ENCODE measurements at places on chromosomes 2 and 18.
A peak's percentile ranks its signal among the peaks of the same experiment; 100 is the strongest.

DNA sequence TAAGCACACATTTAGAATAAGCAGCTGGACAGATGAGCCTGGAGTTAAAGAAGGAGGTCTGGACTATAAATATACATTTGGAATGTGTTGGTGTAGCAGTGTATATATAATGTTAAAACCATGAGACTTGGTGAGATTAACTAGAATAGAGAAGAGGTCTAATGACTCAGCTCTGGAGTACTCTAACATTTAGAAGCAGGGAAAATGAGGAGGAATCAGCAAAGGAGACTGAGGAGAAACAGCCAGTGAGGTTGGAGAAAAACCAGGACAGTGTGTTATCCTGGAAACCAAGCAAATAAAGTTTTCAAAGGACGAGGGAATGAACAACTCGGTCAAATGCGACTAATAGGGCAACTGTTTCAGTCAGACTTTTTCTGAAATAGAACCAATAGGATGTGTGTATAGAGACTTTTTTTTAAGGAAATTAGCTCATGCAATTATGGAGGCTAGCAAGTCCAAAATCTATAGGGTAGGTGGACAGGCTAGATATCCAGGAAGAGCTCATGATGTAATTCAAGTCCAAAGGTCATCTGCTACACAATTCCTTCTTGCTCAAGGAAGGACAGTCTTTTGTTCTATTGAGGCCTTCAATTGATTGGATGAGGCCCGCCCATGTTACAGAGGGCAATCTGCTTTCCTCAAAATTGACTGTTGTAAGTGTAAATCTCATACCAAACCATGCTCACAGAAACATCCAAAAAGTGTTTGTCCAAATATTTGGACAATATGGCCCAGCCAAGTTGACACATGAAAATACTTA lies 10.8 kb upstream of the SESTD1 start:
- DNase-seq: no peak

DNA sequence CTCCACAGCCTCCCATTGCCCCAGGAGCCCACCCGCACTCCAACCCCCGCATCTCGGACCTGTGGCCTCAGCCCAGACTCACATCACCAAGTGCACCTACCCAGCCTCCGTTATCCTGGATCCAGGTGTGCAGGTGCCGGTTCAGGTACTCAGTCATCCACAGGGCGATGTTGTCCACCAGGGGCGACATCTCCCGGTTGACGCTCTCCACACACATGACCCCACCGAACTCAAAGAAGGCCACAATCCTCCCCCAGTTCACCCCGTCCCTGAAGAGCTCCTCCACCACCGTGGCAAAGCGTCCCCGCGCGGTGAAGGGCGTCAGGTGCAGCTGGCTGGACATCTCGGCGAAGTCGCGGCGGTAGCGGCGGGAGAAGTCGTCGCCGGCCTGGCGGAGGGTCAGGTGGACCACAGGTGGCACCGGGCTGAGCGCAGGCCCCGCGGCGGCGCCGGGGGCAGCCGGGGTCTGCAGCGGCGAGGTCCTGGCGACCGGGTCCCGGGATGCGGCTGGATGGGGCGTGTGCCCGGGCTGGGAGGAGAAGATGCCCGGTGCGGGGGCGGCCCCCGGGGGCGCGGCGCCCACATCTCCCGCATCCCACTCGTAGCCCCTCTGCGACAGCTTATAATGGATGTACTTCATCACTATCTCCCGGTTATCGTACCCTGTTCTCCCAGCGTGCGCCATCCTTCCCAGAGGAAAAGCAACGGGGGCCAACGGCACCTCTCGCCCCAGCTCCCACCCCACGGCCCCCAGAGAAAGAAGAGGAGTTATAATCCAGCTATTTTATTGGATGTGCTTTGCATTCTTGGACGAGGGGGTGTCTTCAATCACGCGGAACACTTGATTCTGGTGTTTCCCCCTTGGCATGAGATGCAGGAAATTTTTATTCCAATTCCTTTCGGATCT lies 1.3 kb downstream of the BCL2 start:
- peak; percentile 70 for DNase-seq

GRCh38 chr2:15796167-15796942 lies 144.0 kb upstream of the MYCN start:
- DNase-seq: no peak

DNA sequence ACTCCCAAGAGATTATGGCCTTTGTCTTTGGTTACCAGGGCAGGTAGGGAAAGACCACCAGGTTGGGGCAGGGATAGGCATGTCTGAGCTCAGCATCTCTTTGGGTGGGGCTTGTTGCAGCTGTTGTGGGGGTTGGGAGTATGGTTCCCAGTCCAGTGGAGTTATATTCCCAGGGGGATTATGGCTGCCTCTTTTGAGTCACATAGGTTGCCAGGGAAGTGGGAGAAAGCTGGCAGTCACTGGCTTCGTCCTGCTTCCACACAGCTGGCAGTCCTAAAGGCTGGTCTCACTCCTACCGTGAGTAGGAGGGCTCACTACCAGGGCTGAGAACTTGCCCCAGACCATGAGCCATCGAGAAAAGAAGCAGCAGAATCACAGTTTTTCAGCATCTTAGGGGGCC lies 79.1 kb downstream of the LYPD6 start:
- DNase-seq: no peak

DNA sequence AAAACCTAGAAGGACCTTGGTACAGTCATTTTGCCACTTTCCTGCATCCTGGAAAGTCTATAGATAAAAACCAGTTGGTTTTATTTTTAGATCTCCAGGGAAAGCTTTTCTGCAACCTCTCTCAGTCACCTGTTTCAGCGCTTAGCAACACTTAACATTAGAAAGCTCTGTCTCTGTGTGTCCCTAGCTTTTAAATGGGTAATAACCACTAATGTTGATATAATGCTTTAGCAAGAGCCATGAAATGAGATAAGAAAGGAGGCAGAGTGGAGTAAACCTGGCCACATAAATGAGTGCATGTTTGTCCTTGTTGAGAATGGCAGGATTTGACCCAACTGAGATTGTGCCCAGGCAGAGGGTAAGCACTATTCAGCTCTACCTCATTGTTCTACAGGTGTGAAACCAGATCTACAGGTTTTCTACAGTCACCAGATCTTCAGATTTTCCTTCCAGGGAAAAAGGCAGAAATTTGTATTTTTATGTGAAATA lies 44.8 kb downstream of the MARCHF4 start:
- DNase-seq: no peak

DNA sequence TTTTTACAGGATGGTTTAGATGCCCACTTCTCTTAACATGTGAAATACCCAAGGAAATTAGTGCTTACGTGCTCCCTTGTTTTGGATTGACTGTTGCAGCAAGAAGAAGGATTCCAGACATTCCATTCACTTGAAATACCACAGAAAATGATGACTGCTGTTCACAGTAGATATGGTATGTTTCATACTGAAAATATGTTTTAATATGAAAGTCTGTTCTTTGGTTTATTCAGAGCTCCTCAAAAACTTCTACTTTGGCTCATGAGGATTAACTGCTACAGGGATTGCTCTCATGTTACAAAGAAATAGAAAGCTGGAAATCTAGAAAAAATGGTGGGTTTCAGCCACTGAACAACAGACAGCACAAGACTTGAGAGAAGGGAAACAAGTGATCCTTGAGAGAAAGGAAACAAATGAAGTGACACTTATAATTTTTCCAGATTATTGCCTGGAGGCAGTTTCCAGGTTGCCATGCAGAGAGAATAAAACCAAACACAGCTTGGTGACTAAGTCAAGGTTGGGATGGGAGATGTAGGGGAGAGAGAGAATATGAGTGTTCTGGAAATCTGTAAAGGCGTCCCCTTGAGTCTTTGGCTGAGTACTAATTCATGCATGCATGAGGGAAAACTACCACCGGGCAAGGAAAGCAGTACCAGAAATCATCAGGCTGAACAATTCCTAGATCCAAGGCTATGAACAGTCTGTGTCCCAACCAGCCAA lies 348.1 kb downstream of the CLIP4 start:
- DNase-seq: no peak

DNA sequence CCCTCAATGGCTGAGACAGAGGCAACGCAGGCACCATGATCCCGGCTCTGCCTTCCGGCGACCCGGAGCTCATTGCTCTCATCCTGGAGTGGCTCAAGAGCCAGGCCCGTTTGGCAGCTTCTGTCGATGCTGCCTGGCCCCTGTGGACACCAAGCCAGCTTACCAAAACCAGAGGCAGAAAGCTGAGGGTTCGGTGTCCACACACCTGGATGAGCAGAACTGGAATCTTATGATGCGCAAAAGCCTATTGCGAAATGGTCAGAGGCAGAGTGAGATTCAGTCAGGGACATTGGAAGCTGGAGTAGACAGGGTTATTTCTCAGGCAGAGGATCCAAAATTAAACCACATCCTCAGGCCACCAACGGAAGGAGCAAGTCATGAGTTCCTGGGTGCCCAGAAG lies 34.9 kb upstream of the TGIF1 start:
- DNase-seq: no peak

DNA sequence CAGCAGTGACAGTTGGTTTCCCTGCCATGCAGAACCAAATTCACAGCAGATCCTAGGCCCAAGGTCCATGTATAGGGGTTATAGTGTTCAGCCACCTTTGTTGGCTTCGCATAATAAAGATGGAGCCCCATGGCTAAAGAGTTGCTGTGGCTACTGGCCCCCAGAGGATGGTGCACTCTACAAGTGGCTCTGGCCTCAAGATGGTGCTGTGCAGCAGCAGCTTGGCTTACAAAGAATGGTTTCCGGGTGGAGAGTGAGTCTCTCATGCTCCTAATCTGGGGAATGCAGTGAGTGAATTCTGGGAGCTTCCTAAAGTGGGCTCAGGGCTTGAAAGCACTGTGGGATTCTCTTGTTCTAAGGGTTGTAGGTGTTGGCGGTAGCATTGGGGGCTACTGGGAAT lies 1199.7 kb downstream of the CNTNAP5 start:
- DNase-seq: no peak

DNA sequence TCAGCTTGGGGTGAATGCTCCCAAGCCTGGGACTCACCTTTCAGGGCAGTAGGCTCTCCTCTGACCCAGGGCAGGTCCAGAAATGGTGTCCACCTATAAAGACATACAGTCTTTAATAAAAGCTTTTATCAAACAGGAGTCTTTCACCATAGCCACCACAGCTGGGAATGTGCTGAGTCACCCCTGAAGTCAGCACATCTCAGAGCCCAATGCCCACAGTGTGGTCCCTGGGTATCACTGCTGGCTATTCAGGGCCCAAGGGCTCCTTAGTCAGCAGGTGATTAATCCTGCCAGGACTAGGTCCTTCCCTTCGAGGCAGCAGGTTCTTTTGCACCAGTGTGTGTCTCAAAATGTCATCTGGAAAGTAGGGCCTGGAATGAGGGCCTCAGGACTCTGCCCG lies 181.9 kb downstream of the MEMO1 start:
- no peak for DNase-seq

DNA sequence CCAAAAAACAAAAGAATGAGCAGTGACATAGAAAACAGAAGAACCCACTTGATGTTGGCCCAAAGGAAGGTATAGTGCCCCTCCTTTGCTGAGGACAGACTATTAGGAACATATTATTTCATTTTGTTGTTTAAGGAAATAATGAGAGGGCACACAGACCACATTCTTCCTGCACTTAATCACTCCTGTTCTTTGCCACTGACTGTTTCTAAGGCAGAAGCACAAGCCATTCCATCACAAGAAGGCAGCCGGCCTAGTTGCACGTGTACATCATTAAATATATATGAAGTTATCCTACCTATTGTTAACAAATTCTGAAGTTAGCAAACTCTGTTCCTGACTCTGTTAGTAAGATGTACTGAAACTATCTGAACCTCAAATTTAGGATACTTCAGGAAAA lies 110.0 kb downstream of the LNPK start:
- DNase-seq: no peak

GRCh38 chr2:174172802-174173355 lies 75.5 kb downstream of the OLA1 start:
- no peak for DNase-seq

GRCh38 chr2:176626796-176627195 lies 357.6 kb downstream of the MTX2 start:
- DNase-seq: no peak

- no peak for DNase-seq
Observed at GRCh38 chr2:425243-425642, 137.4 kb upstream of the ALKAL2 start.

GRCh38 chr2:224584111-224584784 lies 915 bp downstream of the CUL3 start:
- peak; percentile 12 for DNase-seq

DNA sequence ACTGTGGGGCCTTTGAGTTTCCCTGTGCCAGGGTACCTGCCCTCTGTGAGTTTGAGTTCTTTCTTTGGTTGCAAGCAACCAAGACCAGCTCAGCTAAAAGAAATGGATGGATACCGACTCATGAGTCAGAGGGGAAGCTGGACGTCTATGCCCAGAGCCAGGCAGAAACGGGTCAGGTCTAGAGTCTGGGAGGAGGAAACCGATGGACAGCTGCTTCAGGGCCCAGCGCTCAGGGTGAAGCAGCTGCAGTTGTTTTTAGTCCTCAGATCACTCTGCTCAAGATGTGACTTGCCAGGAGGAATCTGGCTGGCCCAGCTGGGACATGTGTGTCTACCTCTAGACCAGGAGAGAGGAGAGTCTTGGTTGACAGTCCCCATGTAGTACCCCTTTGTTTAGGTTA lies 10.1 kb upstream of the TYMS start:
- DNase-seq: no peak

- no peak for DNase-seq
Observed at GRCh38 chr2:160911258-160911657, 249.0 kb upstream of the TANK start.

- no peak for DNase-seq
Observed at GRCh38 chr2:179235463-179236108, 29.0 kb downstream of the SESTD1 start.

- DNase-seq: no peak
Observed at GRCh38 chr2:66387016-66387753, 47.7 kb upstream of the MEIS1 start.

DNA sequence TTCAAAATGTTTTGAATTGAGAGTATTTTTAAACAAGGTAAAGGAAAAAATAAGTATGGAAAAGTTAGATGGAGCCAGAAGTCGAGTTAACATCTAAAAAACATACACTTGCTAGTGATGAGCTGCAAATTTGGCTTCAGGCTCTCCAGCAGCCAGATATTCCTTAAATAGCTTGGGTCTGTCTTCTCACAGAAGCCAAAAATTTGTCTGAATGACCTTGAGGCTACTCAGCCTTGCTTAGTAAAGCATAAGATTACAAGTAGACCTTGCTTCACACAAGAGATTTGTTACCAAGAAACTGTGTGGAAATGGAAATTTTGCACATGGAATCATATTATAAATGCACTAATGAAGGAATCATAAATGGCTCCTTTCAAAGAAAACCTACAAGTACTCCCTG lies 40.8 kb upstream of the GRB14 start:
- DNase-seq: no peak

DNA sequence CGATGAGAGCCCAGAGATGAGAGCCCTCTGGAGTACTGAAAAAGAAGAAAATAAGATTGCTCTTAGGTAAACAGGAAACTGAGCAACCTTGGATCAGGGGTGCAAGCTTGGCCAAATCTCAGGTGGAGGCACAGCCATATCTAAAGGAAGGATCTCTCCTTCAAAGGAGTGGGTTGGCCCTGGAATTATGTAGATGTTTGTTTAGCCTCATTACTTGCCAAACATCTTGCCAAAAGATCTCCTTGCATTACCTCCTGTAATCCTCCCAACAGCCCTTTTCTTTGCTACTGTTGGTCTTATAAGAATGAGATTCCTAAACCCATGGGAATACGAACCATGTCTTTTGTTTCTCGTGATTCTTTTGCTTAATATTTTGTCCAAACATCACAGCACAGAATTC lies 332.6 kb upstream of the NCKAP5 start:
- no peak for DNase-seq

- no peak for DNase-seq
Observed at GRCh38 chr18:6487968-6488367, 73.3 kb upstream of the L3MBTL4 start.

GRCh38 chr18:56799756-56800155 lies 148.6 kb downstream of the WDR7 start:
- no peak for DNase-seq
